HEK293T (cell line): ENCODE measurements at places on chromosomes 13 and 19.

- DNase-seq: no peak
Observed at GRCh38 chr13:39185326-39185725, 147.1 kb downstream of the NHLRC3 start.

DNA sequence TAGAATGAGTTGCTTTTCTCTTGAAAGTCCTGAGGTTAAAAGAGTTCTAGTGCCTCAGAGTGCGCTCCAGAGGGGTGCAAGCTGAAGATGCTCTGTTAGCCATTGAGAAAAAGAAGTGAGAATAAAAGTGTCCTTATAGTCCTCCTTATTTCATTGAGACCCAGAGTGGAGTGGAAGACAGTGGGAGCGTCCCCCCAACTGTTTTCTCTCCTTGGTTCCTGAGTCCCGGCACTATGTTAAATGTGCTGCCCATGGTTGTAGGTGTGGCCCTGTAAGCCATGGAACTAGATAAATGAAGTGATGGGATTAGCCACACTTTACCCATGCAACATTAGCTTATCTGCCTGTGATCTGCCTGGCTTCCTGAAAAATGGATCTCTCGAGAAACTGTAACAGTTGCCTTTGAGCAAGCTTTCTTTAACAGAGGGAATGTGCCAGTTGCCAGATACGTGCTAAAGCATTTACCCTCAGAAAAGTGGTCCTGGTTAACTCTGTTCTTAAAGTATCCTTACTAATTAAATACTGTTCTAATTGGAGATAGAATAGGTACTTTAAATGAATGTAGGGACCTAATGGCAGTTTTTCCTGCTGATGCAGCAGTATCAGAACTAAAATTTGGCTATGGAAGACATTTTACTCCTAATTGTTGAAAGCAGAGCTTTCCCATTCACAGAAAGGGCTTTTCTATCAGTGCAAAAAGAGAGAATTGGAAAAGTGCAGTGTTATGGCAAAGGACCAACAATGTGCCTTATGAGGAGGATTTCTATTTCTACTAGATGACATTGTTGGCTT is 21.4 kb upstream of the PSG9 start:
- DNase-seq: no peak

GRCh38 chr13:94706101-94706842 is 6.1 kb downstream of the SOX21 start:
- DNase-seq: no peak

DNA sequence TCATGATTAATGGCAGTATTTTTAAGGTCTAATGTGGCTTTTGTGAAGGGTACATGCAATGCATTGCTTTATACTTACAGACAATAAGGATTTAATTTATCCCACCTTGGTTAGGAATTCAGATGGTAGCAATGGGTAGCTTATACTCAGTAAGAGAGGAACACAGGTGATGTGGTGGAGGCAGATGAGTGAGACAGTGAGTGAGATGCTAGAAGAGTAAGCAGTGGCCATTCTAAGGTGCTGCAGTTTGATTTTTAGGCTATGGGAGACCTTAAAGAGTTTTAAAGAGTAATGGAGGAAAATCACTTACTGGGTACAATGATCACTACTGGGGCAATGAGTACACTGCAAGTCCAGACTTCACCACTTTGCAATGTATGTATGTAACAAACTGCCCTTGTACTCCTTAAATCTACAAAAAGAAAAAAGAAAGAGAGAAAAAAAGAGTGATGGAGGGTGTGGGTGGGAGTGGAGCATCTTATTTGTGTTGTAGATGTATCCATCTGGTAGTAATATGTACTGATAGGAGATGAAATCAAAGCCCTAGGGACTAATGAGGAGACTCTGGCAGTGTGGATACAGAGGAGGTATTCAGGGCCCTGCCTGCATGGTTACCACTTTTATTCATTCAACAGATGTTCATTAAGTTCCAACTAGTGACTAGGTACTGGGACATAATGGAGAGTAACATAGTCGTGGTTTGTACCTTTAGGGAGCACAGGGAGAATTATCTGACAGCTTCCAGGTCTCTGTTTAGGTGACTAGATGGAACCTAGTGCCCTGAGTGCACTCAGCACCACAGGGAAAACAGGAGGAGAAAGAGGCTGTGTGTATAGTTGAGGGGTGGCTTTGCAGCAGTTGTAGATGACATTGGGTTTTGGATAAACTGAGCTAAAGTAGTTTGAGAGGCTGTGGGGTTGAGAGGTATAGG is 99.0 kb downstream of the GPC6 start:
- DNase-seq: no peak

DNA sequence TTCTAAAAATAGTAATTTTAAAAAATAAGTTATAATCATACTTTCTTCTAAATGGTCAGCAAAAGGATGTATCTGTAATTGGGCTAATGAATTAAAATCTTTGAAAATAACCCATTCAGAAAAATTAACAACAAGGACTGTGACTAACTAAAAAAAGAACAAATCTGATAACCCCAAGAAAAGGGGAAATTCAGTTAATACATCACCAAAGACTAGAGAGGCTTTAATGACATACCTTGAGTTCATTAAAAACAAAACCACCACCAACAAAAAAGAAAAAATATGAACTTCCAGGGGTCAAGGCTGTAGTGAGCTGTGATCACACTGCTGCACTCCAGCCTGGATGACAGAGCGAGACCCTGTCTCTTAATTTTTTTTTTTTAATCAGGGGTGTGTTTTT is 121.8 kb downstream of the TBC1D4 start:
- DNase-seq: no peak
